CD14-positive monocyte (primary cell): ENCODE measurements at places on chromosomes 2 and 18.

DNA sequence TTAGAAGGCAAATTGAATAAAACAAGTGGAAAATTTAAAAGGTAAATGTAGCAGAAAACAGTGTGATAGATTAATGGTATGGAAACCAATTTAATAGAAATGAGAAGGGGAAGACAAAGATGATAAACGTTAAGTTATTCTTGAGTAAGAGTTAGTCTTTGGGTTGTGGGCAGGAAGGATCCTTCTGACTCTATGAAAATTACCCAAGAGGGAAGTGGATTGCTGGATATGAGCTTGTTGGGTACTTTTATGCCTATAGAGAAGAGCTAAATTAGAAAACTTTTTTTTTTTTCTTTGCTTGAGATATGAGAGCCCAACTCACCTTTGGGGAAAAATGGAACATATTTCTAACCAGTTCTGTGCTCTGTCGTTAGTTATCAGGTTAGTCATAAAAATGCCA lies 144.0 kb downstream of the LDLRAD4 start:
- no peak for DNase-seq

DNA sequence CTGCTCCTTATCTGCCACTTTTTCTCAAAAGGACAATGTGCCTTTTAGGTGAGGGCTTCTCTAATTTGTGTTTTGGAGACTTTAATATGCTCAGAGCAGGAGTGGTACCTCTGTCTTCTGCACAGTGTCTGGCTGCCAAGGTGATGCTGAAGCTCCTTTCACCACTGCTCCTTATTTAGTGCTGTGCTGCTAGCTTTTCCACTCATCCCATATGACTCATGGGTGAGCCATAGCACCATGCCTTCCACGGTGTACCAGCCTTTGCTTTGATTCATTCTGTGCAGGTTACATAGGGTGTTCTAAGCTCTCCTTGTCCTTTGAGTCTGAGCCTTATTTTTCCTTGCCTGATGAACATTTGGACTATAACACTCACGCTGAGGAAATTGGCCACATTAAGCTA lies 202.4 kb downstream of the ARL6IP6 start:
- no peak for DNase-seq

DNA sequence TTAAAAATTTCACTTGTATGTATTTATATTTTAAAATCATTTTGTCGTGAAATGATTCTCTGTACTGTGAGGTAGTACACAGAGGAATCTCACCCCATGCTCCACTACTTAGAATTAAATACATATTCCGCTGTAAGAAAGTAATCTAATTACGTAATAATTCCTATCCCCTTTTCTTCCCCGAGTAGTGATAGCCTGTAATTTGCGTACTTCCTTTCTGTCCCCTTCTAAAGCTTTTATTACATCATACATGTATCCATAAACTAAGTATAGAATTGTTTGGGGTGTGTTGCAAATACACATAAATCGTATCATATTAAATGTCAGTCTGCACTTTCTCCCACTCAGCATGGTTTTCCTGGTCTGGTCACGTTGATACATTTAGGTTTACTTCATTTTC lies 12.4 kb upstream of the CHCHD5 start:
- no peak for DNase-seq

DNA sequence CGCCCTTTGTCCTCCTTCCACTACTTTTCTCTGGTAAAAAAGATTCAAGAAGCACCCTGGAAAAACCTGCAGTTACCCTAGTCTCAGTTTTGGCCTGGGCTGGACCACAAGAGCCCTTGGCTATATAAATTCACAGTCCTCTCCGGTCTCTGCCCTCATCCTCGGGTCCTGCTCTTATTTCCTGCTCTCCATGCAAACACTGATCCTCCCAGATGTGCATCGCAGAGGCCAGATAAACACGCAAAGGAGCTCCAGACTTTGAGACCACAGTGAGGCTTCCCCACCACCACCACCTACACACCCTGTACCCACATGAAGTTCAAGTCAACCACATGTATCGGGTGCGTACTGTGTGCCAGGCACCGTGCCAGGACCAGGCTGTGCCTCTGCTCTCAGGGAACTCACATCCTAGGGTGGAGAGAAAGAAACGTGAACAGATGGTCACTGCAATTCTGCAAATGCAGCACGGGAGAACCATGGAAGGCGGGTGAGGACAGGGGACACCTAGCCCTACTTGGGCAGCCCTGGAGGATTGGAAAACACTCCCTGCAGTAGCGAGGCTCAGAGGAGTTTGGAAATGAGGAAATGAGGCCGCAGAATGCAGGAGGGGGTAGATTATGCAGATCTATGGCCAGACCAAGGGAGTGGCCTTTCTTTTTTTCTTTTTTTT lies 7.4 kb downstream of the CTDSP1 start:
- peak; percentile 58 for DNase-seq

DNA sequence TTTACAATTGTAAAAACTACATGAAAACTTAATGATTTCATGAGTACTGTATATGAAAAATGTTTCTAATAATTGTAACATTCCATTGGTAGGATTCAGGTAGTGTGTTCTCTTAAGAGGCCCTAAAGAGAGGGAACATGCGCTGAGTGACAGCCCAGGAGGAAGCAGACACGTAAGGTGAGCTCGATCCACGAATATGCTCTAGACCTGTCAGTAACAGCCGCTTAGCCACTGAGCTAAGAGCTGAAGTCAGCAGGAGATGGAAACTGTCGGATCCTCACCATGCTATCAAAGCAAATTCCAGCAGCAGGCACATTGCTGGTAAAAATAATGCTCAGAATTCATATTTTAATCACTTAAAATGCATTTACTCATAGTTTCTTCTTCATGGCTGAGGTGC lies 346.5 kb downstream of the TGIF1 start:
- DNase-seq, result no peak
